ENCODE measurements at places on chromosomes 5 and 9.

DNA sequence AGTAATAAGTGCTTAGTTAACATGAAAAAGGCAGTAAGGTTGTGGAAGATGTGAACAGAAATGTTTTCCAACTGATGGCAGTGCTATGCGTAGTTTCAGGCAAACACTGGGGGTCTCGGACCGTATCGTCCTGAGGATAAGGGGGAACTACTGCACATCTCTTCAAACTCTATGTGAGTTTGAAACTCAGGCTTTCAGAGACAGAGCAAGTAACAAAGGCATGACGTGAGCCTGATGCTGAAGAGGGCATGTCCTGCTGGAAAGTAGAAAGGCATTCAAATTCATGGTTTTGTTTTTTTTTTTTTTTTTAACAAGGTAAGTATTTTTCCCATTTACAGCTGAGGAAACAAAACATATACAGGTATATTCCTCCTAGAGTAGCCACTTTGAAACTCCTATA, 59.9 kb downstream of the TRIM36 start:
- no peak for DNase-seq

GRCh38 chr5:102835717-102836116, 80.6 kb downstream of the PAM start:
- peak; percentile 18 for DNase-seq

- DNase-seq: peak; percentile 80
These were observed 2.1 kb upstream of the MARCHF6 start for GRCh38 chr5:10351199-10351905.

DNA sequence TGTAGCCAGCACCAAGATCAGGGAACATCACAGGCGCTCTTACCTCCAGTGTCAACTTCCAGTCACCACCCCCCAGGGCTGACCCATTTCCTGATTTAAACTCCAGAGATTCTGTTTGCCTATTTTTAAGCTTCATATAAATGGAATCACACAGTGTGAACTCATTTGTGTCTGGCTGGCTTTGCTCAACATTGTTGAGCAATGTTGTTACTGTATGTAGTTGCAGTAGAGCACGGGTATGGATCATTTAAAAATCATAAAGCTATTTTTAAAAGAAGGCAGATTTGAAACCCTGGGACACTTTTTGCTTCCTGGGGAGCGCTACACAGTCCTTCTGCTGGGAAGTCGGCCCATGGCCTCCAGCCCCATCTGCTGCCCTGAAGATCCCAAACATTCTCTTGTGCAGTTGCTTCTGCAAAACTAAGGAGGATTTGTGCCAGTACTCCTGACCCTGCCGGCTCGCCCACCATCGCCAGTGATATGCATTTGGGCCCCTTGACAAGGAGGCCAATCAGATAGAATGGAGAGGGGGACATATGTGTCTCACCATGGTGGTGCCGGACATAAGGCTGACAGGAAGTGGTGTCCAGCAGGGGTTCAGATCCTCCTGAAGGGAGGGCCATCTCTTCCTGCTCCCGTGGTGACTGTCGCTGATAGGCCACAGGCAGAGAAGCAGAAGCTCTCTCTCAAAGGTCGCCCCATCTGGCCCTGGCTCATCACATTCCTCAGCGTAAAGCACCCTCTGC, 13.3 kb downstream of the DCANP1 start:
- peak; percentile 64 for DNase-seq

GRCh38 chr5:96114736-96115135, 153.1 kb upstream of the ELL2 start:
- peak; percentile 59 for DNase-seq

- DNase-seq: no peak
These were observed 53.0 kb downstream of the CXXC5 start for GRCh38 chr5:139701056-139701741.

DNA sequence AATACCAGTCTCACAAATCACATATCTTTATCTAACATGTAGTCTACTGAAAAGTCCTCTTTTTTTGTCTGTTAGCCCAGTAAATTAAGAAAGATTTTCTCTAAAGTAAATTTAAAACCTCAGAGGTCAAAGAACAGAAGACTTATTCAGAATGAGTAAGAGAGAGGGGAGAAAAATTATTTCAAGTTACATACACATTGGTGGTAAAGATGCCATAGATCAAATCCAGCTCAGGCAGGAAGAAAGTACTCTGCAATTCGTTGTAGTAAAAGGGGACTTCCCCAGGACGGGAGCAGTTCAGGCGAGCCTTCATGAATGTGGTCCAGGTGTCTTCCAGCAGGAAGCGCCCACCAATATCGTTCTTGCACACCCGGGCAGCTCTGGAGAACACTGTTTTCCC, 344.1 kb downstream of the SEMA5A start:
- no peak for DNase-seq

- DNase-seq: peak; percentile 82
These were observed 6.5 kb downstream of the FAM240B start for GRCh38 chr9:38713426-38713825.

- DNase-seq: peak; percentile 81
These were observed 5.1 kb downstream of the TYRP1 start for GRCh38 chr9:12698266-12698665.

- no peak for DNase-seq
These were observed 121.2 kb downstream of the PHF2 start for GRCh38 chr9:93697352-93698139.

DNA sequence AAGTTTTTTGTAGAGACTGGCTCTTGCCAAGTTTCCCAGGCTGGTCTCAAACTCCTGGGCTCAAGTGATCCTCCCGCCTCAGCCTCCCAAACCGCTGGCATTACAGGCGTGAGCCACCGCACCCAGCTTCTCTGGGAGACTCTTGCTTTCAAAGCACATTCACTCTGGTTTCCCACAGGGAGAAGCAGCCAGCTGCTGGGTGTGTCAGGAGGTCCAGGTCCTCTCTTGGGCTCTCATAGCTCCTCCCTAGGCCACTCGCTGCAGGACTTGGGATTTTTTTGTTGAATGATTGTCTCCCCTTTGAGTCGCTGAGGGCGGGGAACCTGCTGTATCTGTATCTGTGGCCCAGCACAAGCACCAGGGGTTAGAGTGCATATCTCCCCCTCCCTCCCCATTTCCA, 68.4 kb upstream of the RAPGEF1 start:
- DNase-seq: no peak

GRCh38 chr5:54302267-54302687, 8.1 kb downstream of the ARL15 start:
- peak; percentile 16 for DNase-seq

DNA sequence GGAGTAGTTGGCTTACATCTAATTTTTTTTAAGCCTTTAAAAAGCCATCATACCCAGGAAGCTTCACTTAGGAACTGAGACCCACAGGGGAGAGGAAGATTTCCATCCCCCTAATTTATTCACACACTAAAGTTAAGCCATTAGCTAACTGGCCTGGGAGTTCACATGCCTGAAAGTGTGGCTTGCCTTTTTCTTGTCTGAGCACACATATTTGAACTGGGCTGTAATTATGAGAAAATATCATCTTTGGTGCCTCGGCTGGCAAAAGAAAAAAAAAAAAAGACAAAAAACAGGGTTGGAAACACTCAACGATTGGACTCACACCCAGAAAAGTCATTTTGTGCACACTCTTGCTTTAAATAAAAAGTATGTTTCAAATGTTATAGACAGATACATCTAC, 847.3 kb downstream of the MAT2B start:
- no peak for DNase-seq

GRCh38 chr9:123911024-123911423, 18.9 kb downstream of the DENND1A start:
- no peak for DNase-seq

DNA sequence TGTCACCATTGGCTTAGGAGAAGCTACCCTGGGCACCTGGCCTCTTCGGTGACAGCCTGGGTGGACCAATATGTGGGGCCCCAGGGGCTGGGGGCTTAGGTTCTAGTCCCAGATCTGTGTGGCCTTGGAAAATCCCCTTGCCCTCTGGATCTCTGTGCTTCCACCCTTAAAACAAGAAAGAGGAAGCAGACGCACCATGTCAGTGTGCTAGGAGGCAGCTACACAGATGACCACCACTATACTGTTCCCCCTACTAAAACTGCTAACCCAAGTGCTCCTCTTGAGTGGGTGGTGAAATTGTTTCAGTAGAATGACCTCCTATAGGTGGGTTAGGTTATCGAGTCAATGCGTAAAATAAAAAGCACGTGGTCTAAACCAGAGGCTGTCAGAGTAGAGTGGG, 31.0 kb downstream of the AFAP1L1 start:
- DNase-seq: no peak

DNA sequence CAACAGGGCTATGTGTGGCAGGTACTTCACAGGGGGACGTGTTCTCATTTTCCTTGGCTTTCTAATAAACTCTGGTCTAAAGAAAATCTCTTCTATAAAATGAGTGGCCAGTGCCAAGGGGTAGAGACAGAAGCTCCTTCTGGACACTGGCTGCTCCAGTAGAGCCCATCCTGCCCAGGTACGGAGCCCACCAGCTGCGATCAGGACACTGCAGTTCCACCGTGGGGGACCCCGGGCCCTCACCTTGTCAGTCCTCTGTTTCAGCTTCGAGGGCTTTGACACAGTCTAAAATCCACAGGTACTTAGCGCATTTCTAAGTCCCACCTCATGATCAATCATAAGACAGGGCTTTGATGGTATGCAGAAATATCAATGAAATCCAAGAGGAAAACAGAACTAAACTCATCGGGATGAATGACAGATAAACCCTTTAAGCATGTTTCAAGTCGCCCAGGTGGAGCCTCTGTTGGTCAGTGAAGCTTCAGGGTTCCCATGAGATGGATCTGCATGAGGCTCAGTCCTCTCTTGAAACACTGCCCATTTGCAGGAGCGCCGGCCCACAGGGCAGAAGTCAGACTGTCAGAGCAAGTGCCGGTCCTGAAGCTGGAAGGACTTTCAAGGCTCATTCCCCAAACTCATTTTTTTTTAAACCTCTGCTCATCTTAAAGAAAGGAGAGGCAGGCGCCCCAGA, 20.3 kb upstream of the TERT start:
- no peak for DNase-seq

DNA sequence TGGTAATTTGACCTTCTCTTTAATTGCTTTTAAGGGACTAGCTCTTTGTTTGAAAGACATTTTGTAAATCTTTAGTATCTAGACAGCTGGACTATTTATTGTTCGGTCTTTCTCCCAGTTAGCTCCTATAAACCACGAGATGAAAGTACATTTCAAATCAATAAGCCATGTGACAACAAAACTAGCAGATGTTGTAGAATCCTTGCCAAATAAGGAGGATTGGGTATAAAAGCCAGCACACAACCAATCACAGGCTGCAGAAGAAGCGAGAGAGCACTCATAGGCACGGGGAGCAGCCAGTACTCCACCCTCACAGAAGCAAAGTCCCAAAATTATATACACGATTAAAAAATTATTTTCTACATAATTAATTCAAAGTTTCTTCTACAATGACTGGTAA, 8.1 kb upstream of the OMD start:
- peak; percentile 40 for DNase-seq

GRCh38 chr9:105928416-105928815, 234.1 kb downstream of the TMEM38B start:
- no peak for DNase-seq

- DNase-seq: no peak
These were observed 9.3 kb downstream of the NAIF1 start for GRCh38 chr9:128057724-128058409.

DNA sequence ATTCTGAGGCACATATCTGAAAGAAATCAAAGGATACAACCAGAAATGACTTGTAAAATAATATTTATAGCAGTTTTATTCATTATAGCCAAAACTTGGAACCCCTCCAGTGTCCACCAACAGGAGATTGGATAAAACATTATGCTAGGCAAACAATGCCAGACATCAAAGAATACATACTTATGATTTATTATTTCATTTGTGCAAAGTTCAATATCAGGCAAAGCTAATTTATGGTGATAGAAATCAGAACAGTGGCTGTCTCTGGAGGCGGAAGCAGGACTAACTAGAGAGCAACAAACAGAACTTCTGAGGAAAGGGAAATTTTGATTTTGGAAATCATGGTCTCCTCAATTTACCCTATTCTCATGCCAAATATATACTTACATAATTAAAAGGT, 193.1 kb downstream of the ICE1 start:
- DNase-seq: no peak

DNA sequence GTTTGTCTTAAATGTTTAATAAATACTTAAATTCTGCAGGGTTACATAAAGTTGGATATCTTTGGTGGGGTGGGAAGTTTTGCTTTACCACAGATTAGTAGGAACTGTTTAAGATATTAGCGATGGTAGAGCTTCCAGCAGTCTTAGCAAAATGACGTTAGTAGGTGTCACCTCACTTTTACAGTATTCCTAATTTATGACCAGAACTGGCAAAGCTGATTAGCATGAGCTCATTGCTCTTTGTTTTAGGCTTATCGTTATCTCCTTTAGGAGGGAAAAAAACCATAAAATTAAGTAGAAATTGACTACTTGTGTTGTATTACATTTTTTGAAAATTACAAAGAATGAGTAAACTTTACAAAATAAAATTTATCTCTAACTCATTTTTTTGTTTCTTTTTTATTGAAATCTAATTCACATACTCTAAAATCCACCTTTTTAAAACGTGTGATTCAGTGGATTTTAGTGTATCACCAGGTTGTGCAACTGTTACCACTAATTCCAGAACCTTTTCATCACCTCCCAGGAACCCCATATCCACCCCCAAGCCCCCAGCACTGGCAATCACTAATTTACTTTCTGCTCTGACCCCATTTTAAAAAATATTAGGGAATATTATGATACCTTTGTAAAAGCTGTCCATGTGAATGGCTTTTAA, 129.5 kb downstream of the TRIO start:
- no peak for DNase-seq

GRCh38 chr9:100071271-100071670, 27.5 kb downstream of the ERP44 start:
- DNase-seq: no peak

DNA sequence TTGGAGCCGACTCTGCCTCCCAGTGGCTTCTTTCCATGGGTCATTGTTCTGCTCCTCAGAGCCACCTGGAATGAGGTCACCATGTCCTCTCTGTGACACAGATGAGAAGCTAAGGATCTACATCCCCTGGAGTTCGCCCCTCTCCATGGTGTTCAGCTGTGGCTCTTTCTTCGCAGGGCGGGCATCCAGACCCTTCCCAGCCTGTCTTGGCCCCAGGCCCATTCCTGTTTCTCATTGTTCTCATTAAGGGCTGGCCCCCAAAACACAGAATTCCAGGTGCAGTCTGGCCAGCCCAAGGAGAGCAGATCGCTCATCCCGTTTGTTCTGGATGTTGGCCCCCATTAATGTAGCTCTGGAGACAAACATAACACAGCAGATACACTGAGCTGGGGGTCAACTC, 66.4 kb upstream of the COL15A1 start:
- DNase-seq: no peak

DNA sequence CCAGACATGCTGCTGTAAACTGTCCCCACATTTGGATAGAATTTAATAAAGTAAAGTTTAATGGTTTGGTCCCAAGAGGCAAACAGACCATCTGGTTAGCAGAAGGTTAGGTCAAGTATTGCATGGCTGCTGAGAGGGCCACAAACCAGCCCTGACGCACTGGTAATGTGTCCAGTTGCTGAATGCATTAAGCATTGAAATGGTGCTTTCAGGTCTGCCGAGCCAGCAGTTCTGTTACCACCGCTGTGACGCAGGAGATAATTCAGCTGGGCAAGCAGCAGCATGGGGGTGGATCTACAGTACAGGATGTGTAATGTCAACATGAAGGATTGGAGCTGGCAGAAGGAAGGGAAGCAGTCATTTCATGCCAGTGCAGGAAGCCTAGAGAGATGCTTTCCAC, 16.0 kb downstream of the ZNF462 start:
- peak; percentile 90 for DNase-seq

- peak; percentile 53 for DNase-seq
These were observed 24.6 kb downstream of the NR2F1 start for GRCh38 chr5:93607367-93608258.

GRCh38 chr5:137666461-137666850, 69.4 kb downstream of the KLHL3 start:
- DNase-seq: no peak
